ENCODE measurements at places on chromosomes 3 and 15.

- no peak for DNase-seq
Measured at GRCh38 chr3:65045138-65045537, 357.3 kb upstream of the ADAMTS9 start.

GRCh38 chr15:90265271-90266060 is at the start of gene NGRN:
TSS of gene NGRN (plus strand) at chr15:90265672. CDS start at chr15:90265713, 41 bp downstream.
- DNase-seq, result peak; percentile 87

DNA sequence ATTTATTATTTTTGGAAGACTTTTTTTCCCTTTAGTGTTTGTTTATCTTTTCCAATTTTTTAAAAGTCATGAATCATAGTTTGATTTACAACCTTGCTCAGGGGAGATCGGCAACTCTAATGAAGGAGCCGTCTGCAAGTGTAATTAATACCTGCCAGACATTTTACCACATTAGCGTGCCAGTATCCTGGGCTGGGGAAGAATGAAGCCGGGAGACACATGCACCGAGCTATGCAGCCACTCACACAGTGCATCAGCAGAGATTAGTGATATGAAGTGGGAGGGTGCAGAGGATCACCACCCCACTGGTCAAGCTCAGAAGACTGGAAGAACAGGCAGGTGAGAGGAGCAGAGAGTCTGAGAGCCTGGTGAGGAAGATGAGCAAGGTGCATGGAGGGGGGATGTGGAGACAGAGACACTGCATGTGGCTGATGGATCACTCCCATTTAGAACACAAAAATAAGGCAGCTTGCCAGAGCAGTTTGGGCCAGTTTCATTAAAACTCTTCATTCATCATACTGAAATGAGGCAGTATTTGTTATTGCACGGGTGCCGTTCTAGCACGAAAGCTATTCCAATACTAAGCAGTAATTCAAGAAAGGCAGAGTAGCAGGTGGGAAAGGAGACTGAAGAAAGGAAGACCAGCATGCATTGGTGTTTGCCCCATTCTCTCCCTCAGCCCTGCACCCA is 821.6 kb downstream of the TUSC7 start:
- DNase-seq, result no peak

- DNase-seq, result no peak
Measured at GRCh38 chr3:107085261-107085660, 292.0 kb upstream of the CCDC54 start.

DNA sequence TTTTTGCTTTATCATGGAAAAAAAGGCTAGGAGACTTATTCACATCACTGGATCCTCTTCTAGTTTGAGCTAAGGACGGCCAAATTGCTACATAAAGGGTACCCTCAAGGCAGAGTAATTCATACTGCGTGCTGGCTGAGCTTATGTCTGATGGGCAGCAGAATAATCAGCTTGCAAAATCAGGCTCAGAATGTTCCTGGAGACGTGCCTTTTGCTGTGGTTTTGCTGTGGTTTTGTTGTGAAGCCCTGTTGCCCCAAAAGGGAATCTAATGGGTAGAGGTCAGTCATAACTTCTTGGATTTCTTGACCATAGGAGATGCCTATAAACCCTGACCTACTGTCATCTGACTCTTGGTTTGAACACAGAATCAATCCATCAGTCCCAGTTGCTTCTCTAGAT is 189.9 kb downstream of the SOX2 start:
- no peak for DNase-seq

GRCh38 chr3:46852839-46853355 is 10.3 kb downstream of the MYL3 start:
- no peak for DNase-seq

GRCh38 chr15:100778831-100779288 is 100.8 kb upstream of the ALDH1A3 start:
- no peak for DNase-seq

GRCh38 chr3:196849180-196849741 is 18.5 kb upstream of the SENP5 start:
- DNase-seq, result no peak
